GM23338 (cell line): ENCODE measurements at places on chromosomes 3 and 15. TPM values are rescaled to one million over a fixed set of nuclear protein-coding genes. Genes with fewer than 3 reads are reported as not detected.

DNA sequence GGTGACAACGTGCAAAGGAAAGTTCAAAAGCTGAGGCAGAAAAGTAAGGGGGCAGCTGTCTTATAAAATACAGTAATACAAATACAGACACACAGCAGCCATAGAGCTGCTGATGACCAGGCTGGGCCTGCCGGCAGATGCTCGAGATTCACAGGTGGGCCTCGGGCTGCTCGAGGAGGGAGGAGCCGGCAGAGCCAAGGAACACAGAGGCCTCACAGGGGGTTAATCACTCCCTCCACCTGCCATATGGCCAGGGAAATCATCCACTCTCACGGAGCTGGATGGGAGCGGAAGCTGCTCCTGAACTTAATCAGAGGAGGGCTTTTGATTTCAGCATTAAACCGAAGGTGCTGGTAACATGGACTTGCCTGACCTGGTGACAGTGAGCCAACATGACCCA is 29.6 kb upstream of the MGLL start:
- DNase-seq, result peak; percentile 62

DNA sequence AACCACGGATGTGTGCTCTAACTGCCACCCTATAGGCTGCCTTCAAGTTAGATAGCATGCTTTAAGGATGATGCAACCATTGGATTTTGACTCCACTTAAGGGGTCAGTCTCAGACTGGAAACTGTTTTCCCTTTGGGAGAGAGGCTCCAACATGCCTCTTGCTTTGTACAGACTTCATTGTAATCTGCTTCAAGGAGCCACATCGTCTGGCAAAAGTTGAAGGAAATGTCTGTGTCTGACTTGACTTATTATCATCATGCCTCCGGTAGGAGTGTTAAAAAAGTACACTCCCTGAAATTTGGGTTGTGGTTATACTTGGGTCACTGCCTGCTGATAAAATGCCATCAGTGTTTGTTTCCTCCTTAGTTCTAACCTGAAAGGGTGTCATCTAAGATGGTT is 245.4 kb upstream of the CDIN1 start:
- DNase-seq, result no peak

- DNase-seq, result no peak
Observed at GRCh38 chr3:156170571-156170970, 50.2 kb downstream of the KCNAB1 start.

The HRH1 gene
- total RNA-seq, result 0.35 TPM in 1 of 2 replicates, not detected in the other

DNA sequence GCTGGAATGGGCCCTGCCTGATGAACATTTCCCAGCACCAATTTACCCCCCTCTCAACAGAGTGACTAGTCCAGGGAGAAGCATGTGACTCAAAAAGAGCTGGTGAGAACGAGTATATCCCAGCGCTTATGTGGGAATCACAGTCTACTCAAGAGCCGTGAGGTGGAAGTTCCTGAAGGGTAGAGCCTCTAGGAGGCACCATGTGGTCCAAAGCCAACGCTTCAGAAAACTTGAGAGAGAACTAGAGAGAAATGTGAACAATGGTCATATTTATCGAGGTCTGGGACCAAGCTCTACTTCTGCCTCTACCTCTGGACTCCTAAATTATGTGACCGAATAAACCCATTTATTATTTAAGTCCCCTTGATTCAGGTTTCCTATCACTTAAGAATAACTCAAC is 111.0 kb upstream of the RAP2B start:
- DNase-seq, result no peak

DNA sequence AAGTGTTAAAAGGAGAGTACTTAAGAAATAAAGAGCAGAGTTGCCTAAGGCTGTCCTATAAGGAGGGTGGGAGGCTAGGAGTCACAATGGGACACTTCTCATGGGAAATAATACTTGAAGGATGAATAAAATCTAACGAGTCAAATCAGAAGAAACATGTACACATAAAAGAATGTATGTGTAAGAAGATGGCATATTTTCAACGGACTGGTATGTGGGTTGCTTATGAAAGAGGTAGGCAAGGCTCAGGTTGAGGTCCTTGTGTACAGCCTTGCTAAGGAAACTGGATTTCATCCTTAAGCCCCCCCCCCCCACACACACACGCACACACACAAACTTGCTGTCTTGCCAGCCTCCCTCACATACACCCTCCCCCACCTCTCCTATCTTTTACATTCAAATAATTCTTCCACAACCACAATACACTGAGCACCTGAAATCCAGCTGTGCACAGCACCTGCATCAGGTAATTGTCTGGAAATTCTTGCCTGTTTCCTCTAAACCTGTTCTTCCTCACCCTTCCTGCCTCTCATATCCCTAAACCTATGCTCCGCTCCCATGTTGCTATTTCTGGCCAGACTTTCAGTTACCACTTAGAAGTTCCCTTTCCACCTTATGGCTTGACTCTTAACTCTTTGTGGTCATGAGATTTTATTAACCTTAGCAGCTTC is 79.2 kb downstream of the FMN1 start:
- peak; percentile 8 for DNase-seq
